ENCODE measurements at places on chromosomes 4 and X.
A peak's percentile ranks its signal among the peaks of the same experiment; 100 is the strongest.

GRCh38 chr4:123597586-123597985, 201.0 kb downstream of the SPRY1 start:
- peak; percentile 53 for DNase-seq

DNA sequence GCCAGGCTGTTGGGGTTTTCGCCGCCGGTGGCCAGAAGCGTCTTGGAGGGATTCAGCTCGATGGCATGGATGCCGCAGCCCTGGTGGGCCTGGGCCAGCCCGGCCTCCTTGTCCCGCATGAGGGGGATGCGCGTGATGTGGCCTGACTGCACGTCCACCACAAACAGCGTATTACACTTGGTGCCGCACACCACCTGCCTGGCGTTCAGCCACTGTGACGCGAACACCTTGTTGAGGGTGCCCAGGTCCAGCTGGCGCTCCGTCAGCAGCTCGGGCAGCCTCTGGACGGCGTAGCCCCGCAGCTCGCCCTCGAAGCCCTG, 728 bp downstream of the DCAF12L2 start:
- DNase-seq = no peak

- DNase-seq = peak; percentile 3
Observed at GRCh38 chrX:129403974-129404669, 119.2 kb downstream of the SMARCA1 start.

- no peak for DNase-seq
Observed at GRCh38 chrX:49659771-49660170, 36.0 kb downstream of the PAGE1 start.

DNA sequence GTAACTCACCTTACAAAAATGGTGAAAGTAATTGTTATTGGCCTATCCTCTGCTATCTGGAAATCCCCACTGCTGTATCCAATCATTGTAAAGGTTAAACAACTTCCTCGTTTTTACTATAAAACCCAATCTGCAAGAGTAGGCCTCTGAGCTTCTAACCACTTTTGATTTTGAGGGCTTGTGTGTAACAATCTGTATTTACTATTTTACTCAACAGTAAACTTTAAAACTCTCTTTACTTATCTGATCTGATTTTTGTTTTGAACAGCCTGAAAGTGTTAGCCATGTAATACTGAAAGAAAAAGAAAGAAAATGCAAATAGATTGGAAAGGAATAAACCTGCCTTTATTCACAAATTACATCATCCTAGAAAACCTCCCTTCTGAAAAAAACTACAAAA, 63.1 kb downstream of the SLC10A7 start:
- DNase-seq = no peak

- no peak for DNase-seq
Observed at GRCh38 chr4:158411269-158411668, 110.4 kb upstream of the RXFP1 start.

DNA sequence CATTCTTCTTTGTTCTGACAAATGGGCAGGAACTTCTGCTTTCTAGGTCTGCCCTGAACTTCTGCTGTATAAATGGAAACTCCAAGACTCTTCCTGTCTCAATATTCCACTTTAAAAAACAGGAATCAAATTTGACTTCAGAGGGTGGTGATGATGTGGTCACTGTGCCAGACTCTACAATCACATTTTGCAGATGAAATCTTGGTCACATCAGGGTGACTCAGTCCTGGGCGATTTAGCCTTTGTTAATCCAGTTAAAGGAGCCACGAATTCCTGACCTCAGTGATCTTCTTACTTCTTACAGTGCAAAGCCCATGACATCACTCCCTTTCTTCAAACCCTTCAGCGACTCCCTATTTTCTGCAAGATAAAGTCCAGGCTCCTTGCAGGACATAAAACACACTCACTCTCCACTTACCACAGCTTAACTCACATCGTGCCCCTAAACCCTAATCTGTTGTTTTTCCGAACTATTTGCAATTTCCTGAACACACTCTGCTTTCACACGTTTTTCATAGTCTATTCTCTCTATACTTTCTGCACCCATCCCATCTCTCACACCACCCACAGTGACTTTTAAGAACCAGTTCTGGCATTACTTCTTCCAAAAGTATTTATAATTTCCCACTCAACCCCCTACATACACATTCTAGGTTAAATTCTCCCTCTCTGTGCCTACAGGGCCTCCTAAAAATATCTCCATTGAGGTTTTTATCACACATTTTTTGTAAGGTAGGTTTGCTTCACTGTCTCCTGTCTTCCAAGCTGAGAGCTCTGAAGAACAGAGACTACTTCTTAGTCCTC, 11.1 kb downstream of the GASK1B start:
- DNase-seq = peak; percentile 85

Data from astrocyte of the spinal cord (primary cell).